ENCODE measurements at places on chromosomes 7 and 10.

DNA sequence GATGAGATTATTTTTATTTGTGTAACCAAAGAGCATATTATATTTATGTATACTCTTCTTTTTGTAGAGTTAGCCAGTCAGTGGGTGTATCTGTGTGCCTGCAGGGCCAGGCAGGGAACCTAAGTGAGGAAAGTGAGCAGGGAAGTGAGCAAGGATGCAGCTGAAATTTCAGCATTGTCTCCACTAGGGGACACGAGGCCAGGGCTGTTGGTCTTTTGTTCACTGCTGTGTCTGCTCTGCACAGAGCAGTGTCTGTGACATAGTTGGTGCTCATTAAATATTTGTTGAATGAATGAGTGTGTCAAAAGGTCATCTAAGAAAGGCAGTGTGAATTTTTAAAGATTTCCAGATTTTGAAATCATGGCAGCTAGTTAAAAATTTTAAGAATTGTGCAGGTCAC, 51.8 kb downstream of the SUGCT start:
- DNase-seq: no peak

- no peak for DNase-seq
Observed at GRCh38 chr7:81207801-81208200, 288.9 kb upstream of the SEMA3C start.

DNA sequence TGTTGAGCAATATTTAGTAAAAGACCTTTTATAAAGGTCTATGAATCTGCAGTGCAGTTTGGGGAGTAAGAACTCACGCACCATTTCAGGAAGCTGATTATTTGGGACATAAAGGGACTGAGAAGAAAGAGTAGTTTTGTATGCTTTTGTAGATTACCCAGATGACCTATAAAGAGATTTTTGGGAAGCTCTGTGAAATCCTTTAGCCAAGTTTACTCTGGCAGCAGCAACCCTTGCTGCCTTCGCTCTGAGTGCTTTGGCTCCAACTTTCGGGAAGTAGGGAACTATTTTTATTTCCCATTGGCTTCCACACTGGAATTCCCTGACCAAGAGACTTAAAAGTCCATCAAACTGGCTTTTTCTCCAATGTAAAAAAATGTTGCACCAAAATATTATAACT, 1110.1 kb upstream of the PHF14 start:
- peak; percentile 39 for DNase-seq

- no peak for DNase-seq
Observed at GRCh38 chr7:144391014-144391413, 12.5 kb downstream of the NOBOX start.

- DNase-seq: no peak
Observed at GRCh38 chr10:81603106-81603620, 271.8 kb upstream of the NRG3 start.

- peak; percentile 55 for DNase-seq
Observed at GRCh38 chr10:63197344-63198092, 64.4 kb downstream of the NRBF2 start.
